Activated CD4-positive, alpha-beta memory T cell treated with anti-CD3 and anti-CD28 coated beads for 36 hours (primary cell): ENCODE measurements at places on chromosomes 4 and X.

GRCh38 chr4:1535926-1536578 lies 129.8 kb upstream of the NKX1-1 start:
- no peak for DNase-seq

DNA sequence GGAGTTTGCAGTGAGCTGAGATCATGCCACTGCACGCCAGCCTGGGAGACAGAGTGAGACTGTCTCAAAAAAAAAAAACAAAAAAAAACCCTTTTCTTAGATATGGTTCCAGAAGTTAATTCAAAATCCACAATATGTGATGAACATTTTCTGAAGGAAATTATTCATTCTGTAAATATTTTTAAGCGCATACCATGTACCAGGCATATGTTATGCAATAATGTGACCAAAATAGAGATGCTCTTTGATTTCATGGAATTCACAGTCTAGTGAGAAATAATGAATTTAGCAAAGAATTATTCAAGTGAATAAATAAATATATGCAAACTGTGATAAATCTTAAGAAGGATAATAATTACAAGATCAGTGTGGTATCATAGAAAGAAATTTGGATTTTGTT lies 174.7 kb downstream of the GC start:
- DNase-seq = no peak

DNA sequence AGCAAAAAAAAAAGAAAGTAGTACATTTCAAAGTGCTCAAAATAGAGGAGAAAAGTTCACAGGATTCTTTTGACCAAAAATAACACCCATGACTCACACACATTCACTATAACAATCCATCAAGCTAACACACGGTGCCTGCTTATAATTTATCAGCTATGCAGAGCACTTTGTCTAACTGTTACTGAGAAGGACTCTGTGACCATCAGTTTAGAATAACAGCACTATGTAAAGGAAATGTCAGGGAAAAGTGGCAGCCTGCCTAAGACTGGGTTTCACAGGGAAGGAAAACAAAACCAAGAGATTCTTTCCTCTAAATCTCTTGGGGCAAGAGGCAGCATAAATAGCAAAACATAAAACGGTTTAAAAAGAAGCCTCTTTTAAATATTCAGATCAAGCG lies 54.8 kb downstream of the CCDC149 start:
- no peak for DNase-seq

- DNase-seq = no peak
These were observed 229.0 kb upstream of the GLRA2 start for GRCh38 chrX:14300376-14300775.

DNA sequence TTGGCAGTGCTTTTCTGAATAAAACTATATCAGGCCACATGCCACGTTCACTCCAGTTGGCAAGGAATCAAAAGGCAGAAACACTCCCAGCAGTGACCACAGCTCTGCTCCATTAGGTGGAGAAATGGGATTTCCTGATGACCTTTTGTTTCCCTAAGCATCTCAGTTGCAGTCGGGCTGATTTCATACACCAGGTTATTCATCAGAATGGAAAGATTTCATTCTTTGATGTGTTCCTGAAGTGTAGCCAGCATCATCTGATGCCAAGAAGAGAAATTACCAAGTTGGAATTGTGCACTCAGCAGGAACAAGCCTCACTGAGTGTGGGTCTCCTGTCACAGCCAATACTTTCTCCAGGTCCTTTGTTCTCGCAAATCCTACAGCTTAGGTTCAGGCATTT lies 193.7 kb downstream of the SPATA18 start:
- no peak for DNase-seq

GRCh38 chrX:9418262-9418661 lies 46.6 kb upstream of the TBL1X start:
- no peak for DNase-seq

GRCh38 chr4:153780221-153780620 lies 8.7 kb downstream of the SFRP2 start:
- DNase-seq = no peak

GRCh38 chr4:147299205-147299604 lies 181.7 kb upstream of the EDNRA start:
- DNase-seq = no peak
